Cortex of kidney (tissue), 1 donor: ENCODE measurements at places on chromosomes 2 and 18.

DNA sequence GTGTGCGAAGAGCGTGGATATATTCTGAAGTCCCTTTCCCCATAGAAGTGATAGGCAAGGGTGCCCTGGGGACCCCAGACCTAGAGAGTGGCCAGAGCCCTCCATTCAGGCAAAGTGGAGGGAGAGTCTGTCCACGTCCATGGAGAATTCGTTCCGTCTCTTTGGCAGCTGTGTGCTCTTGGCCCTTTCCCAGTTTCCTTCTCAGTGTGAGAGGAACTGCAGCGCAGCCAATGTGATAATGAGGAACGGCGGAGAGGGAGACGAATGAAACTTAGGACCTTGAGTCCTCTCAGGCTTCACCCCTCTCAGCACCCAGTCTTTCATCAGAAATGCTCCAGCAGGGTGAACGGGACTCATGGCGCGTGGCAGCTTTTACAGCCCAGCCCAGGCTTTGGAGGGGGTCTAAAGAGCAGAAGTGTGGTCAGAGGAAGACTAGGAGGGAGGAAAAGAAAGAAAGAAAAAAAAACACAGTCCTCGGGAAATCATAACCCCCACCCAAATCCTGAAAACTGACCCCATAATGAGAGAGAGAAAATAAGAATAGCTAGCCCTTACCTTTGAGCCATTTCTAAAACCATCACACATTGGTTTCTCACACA is 95.0 kb upstream of the RIOK3 start:
- DNase-seq: no peak

DNA sequence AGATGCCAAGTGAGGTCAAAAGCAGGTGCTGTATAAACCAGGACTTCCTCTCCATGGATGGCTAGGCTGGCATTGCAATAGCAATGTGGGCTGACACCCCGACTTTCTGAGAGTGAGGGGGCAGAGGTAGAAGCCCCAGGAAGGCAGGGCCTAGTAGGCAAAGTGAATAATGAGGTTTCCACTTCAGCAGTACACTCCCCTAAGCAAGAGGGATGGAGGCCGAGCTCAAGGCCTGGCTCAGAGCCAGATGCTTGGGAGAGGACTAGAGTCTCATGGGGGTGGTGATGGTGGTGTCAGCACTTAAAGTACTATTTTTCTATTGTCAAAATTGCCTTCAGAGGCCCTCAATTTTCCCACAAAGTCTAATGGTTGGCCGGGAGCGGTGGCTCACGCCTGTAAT is 41.6 kb upstream of the HK2 start:
- no peak for DNase-seq

- DNase-seq: no peak
These were observed 228.3 kb upstream of the RAB12 start for GRCh38 chr18:8380926-8381325.

- DNase-seq: no peak
These were observed 160.1 kb downstream of the ALK start for GRCh38 chr2:29761278-29761677.

GRCh38 chr2:217691516-217691915 is 311.3 kb downstream of the TNS1 start:
- DNase-seq: no peak

DNA sequence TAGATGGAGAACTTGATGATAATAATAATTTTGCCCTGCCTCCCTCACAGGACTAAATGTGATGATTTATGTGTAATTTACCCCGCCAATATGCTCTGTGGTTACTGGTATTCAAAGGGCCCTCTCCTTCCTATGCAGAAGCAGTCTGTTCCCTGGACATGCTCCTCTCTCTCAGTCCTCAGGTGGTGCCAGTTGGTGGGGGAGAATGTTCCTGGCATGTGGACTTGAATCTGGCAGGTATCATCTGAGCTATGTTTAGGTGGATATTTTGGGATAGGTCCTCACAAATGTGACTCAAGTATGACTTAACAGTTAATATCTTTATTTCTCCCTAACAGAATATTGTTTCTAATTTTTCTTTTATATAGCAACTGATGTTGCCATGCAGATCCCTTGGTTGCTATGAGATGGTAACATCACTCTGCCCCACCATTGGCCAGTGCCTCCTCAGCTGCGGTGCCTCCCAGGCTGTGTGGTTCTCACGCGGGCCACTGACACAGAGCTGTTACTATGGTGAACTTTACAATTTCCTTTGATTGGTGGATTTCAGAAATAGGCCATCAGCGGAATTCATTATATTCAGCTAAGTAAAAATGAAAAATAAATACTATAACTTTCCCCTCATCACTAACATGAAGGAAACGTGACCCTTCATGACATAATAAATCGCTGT is 106.7 kb upstream of the PELI1 start:
- no peak for DNase-seq

DNA sequence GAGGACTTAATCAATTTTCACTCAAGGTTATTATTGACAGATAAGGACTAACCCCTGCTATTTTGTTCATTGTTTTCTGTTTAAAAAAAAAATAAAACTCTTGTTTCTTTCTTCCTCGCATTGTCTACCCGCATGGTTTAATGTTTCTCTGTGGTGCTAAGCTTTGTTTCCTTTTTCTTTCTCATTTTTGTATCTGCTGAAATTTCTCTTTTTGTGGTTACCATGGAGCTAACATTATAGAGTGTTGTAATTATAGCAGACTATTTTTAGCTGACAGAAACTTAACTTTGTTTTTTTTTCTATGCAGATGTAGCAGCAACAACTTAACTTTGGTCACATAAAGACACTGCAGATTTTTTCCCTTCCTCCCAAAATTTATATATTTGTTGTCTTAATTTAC is 43.1 kb upstream of the CHN1 start:
- no peak for DNase-seq
